ENCODE measurements at places on chromosomes 3 and 15.

GRCh38 chr3:161549261-161549660 lies 52.7 kb downstream of the OTOL1 start:
- DNase-seq, result no peak

GRCh38 chr3:43523454-43524053 lies 98.3 kb downstream of the ANO10 start:
- DNase-seq, result no peak

DNA sequence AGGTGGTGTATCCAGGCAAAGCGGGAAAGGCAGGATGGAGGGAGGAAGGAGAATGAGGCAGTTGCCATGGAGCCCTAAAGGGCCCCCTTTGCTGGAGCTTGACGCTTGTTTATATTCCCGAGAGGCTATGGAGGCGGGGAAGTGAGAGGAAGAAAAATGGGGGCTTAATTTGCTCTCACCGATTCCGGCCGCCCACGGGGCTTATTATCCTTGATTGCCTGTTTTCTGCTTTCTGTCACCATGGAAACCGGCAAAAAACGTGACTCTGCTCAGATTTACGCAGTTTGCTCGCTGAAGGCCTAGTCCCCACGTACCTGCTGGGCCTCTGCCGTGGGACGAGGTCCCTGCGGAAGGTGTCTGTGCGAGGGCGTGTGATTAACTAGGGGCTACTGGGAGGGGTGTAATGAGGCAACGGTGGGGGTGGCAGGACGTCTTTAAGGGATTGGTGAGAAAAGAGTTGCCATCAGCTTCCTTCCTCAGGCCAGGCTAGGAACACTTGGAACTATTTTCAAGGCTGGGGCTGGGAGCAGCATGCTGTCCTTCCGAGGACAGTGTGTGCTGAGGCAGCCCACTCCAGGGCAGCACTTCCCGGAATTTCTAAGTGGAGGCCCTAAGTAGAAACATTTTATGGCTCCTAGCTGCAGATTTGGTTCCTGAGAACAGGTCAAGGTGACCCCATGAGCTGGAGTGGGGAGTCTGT lies 110.8 kb upstream of the NDN start:
- DNase-seq, result no peak

- DNase-seq, result peak; percentile 82
Measured at GRCh38 chr15:98025237-98025636, 64.7 kb downstream of the ARRDC4 start.

DNA sequence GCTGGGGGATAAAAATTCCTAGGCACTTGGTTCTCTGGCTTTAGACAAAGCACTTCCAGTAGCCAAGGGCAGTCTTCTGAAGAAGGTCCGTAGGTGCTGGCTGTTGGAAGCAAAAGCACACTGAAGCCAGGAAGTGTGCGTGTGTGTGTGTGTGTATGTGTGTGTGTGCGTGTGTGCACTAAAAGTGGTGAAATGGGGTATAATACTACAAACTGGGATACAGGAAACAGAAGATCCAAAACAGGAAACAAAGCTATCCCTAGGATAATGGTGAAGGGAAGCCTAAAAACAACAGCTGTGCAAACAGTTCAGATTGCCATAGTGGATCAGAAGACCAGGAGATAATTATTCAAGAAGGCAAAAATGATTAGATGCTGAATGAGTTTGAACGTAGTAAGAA lies 103.4 kb downstream of the IL20RB start:
- DNase-seq, result no peak

DNA sequence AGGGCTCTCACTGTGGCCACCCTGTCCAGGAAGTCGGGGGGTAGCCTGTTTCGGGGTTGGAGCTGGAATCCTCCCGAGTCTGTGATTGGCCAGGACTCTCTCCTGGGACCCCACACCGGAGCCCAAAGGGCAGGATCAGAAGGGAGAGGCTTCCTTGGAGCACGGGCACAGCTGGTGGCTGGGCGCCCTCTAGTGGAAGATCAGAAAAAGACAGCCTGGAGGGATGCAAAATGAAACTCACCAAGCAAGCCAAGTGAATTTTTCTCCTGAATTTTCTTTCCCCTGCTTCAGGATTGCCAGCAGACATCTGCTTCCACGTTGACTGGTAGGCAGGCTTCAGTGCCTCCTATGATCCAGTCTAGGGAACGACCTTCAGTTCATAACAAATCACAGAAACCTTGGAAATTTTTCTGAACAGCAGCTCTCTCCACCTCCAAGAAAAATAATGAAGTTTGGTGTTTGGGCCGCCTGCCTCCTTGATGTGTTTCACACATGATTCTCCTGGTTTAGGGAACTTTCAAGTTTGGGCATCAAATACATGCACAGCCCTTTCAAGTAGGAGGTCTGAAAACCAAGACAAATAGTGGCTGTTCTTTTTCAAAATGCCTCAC lies 224.6 kb downstream of the VPS13C start:
- DNase-seq, result peak; percentile 76

GRCh38 chr3:123656691-123657090 lies 71.8 kb upstream of the HACD2 start:
- DNase-seq, result no peak

GRCh38 chr15:75817138-75817935 lies 25.9 kb upstream of the UBE2Q2 start:
- no peak for DNase-seq

- DNase-seq, result no peak
Measured at GRCh38 chr15:28957606-28958498, 72.1 kb downstream of the APBA2 start.

DNA sequence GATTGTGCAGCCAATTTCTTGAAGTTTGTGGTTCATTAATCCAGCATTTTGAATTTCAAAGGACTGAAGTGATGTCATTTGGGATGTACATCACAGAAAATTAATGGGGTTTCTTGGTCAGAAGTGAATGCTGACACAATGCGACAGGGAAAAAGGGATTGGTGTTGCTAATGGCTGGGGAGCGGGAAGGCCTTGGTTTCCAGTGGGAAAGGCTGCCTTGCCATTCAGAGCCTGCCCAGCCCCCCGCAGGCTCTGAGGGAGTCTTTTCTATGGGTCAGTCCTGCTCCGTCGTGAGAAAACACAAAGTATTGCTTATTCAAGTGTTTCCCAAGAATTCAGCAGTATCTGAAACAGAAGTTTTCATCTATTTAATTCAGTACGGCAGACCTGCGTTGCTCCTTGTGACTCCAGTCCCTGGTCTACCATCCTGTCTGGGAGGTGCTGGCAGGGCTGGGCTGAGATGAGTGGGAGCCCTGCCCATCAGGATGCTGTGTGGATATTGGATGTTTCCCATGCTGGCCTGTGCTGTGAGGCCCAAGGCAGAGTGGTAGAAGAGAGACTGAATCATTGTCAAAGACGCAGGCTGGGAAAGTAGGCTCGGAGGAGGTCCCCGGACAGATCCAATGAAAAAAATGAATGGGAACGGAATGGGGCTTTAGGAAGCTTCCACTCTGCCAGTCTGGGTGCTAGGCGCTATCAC lies 111.2 kb upstream of the KLHL25 start:
- peak; percentile 93 for DNase-seq

Data from astrocyte of the hippocampus (primary cell).